ENCODE measurements at places on chromosomes 1 and 21.

DNA sequence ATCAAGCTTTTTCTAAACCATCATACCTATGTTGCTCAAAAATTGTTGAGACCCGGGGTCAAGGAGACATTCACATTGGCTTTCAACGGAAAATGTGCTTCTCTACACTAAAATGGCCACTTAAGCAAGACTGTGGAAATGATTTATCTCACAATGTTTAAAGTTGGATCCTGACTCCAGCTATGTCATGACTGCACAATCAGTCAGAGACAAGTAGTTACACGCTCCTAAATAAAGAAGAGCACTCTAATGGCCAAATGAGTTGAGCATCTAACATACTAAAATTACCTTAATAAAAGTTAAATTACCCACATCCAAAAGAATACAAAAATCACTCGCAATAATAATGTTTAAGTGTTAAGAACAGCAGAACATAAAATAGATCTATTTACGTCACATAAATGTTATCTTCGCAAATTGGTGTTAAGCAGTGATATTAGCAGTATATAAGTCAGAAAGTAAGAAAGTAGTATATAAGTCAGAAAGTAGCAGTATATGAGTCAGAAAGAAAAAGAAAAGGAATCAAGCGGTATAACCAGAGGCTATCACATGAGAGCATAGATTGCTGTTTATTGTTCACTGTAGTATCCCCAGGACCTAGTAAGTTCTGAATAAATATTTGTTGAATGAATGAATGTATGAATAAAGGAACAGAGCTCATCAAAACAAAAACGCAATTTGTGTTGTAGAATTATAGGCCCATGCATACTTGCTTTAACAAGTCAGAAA lies 28.4 kb downstream of the ZNF281 start:
- no peak for DNase-seq

GRCh38 chr21:44524414-44525371 lies 15.3 kb downstream of the KRTAP10-1 start:
- no peak for DNase-seq

GRCh38 chr1:240732390-240732789 lies 120.4 kb upstream of the GREM2 start:
- DNase-seq: no peak

DNA sequence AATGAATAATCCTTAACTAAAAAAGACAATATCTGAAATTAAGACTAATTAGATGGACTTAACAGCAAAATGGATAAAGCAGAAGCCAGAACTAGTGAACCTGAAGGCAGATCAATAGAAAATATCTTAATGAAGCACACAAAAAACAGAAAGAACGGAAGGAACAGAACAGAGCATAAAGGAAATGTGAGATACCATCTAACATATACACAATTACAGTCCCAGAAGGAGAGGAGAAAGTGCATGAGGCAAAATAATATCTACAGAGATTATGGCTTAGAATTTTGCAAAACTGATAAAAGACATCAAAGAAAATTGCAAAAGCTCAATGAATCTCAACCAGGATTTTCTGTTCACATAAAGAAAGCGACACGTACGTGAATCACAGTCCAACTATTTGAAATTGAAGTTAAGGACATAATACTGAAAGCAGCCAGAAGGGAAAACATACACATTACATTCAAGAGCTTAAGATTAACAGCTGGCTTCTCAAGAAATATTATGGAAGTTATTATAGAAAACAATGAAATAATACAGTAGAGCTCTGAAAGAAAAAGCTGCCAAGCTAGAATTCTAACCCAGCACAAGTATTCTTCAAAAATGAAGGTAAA lies 182.0 kb downstream of the CDC42BPA start:
- DNase-seq: no peak

DNA sequence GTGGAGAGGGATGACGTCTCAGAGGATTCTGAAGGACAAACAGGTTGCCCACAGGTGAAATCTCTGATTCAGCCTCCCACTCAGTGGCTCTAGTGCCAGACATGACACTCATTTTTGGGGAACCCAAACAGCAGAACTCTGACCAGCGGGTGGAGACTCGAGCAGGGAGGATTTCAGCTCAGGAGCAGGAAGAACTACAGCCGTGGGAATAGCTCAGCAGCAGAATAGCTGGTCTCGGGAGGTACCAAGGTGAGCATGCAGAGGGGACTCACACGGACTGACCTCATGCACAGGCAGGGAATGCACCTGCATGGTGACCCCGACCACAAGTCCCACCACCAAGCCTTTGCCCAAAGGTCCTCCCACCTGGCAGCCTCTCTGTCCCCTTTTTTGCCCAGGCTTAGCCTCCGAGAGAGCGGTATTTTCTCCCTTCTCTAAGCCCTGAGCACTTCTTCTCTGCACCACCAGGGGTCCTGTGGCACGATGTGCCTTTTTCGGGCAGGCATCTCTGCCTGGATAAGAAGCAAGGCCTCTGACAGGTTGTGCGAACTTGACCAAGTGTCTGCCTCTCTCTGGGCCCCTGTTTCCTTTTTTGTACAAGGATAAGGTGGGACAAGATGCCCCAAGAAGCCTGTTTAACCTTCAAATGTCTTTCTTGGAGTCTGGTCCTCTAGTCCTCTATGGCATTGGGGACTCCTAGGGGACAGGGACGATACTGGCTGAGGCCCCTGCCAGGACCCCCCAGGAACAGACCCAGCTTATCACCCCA lies 8.8 kb upstream of the FGR start:
- no peak for DNase-seq

GRCh38 chr1:223720971-223721591 lies 8.7 kb downstream of the CAPN2 start:
- no peak for DNase-seq

DNA sequence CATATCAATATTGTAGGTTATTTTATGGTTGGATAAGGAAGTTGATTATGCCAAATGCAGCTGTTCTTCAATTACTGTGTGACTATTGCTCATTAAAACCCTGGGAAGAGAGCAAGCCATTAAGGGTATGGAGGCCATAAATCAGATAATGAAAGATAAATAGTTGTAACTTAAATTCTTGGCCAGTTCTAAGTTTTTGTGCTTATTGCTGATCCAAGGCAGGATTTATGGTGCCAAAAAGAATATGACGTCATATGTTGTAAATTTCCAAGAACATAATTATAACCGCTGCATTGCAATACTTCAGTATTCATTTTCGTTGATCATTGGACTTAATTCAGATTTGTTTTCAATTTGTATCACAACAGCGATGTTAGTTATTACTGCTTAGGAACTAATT lies 211.6 kb downstream of the LRRC40 start:
- DNase-seq: no peak

GRCh38 chr1:93909146-93910050 lies at the start of gene GCLM:
TSS of gene GCLM (minus strand) at chr1:93909430. CDS start at chr1:93909163, 267 bp downstream.
- peak; percentile 50 for DNase-seq

DNA sequence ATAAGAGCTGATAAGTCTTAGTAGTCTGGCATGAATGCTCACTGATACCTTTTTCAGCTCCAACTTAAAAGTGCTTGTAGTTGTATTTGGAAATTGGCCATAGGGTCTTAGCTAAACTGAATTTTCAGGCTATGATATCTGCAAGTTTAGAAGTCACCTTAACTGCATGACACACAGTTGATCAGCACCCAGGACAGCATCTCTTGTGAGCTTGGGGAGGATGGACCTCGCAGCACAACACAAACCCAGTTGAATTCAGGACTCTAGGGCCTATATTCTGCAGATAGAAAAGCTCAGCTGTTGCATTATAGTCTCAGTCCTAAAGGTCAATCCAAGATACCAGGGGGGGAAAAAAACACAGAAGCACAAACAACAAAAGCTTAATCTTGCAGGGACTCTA lies 394.3 kb downstream of the KCNH1 start:
- no peak for DNase-seq

- no peak for DNase-seq
These were observed 13.9 kb upstream of the PRMT2 start for GRCh38 chr21:46621457-46622182.

GRCh38 chr1:42085596-42085995 lies 67.6 kb upstream of the GUCA2B start:
- no peak for DNase-seq

- no peak for DNase-seq
These were observed 519.8 kb upstream of the PLXNA2 start for GRCh38 chr1:208763971-208764370.

- no peak for DNase-seq
These were observed 495.1 kb downstream of the SETD4 start for GRCh38 chr21:35565204-35565611.

Data from NCI-H187 (cell line).